ENCODE measurements at places on chromosomes 1 and 21.

DNA sequence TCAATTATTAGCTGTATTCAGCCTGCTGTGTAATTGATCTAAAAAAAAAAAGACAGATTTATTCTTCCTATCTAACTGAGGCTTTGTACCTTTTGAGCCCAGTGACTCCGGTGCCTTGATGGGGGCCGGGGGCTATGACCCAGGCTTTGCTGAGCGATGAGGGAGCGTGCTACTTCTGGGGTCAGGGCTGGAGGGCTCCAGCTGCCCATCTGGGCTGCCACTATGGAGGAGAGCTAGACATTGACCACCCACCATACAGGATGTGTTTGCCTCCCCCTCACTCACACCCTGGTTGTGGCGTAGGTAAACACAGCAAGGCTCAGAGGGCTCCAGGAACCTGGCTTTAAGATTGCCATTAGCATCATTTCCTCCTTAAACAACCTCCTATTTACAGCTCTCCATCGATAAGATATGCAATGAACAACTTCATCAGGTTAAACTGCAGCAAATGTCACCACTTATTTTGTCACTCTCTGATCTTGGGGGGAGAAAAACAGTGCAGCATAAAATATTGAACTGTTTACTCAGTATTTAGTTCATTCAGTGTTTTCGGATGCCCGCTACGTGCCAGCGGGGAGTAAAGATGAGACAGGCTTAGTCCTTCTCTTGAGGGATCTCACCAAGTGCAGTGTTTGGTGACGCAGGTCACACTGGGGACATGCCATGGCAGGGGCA lies 231.6 kb downstream of the KIF26B start:
- no peak for DNase-seq

DNA sequence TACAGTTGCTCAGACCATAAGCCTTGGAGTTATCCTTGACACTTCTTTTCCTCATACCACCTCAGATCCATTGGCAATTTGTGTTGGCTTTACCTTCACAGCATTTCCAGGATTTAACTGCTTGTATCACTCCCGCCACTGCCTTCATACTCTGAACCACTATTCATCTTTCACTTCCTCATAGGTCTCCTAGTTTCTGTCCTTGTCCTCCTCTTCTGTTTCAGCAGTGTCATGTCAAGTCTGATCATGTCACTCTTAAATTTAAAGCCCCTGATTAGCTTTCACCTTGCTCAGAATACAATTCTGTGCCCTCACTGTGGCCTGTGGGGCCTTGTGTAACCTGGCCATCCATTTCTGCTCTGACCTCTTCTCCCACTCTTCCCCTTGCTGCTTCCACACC lies 34.7 kb upstream of the C1orf115 start:
- no peak for DNase-seq

DNA sequence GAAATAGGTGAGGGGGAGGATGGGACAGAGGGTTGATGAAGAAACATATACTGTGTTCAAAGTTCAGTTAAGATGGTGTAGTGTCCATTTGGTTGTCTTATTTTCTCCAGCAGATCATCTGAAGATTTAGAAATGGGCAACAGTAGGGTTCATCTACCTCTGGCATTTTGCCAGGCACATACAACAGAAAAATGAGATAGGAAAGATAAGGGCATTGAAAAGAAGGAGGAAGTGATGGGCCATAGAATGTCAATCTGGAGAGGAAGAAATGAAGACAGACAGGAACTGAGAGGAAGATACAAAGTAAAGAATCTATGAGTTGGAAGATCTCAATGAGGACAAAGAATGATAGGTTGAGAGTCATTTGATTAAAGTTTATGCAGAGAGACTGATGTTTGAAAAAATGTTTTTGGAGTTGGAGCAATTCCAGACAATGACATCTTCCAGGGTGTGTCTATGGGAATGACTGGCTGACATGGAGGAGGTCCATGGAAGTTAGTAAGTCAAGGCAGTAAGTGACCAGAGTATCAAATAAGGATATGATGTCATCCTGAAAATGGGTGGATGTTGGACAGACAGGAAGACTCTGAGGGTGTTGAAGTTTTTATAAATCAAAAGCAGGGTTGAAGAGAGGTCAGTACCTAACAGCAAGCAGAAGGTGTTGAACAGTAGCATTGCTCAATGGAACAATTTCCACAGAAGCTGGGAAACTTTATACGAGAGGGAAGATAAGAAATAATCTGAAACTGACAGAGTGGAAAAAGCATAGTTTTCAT lies 18.7 kb upstream of the CD55 start:
- no peak for DNase-seq

- DNase-seq: no peak
Observed at GRCh38 chr1:54135436-54136120, 17.2 kb downstream of the CDCP2 start.

- no peak for DNase-seq
Observed at GRCh38 chr1:98870959-98871903, 133.4 kb downstream of the PLPPR5 start.

GRCh38 chr1:208500375-208500774 lies 256.2 kb upstream of the PLXNA2 start:
- no peak for DNase-seq

- DNase-seq: no peak
Observed at GRCh38 chr1:156740237-156740740, 599 bp downstream of the MRPL24 start.

DNA sequence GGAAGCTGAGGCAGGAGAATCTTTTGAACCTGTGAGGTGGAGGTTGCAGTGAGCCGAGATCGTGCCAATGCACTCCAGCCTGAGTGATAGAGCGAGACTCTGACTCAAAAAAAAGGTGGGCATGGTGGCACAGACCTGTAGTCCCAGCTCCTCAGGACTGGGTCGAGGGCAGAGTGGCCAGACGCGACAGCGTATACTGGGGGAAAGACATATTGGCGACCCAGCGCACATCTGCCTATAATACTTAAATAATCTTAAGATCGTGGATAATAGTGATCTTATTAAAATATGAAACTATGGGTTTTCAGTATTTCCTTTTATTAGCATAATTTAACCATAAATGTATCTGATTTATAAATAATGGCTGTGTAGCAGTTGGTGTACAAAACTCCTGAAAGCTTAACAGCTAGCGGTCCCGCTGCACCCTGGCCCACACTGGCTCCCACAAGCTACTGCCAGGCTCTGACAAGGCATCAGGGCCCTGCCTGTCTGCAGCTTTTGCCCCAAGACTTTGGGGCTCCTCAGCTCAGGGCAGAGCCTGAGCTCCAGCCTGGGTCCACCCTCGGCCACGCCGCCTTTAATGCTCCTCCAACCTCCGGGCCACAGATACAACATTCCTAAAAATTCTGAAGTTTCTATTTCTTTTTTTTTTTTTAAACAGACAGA lies 2.7 kb upstream of the AURKAIP1 start:
- DNase-seq: no peak

GRCh38 chr1:42973799-42974198 lies 15.1 kb upstream of the SLC2A1 start:
- no peak for DNase-seq

DNA sequence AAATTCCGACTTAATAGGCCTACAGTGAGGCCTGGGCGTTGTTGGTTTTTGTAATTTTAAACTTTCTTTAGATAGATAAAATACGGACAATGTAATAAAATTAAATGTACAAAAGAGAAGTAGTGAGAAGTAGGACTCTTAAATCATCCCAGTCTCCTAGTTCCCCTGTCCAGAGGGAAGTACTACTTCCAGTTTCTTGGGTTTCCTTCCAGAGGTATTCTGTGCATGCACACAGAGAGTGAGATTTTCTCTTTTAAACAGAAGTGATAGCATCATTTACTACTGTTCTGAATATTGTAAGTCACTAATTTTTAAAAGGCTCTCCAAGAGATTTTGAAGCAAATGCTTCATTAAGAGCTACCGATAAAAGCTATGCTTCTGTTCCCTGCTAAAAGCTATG lies 7.2 kb upstream of the FNBP1L start:
- no peak for DNase-seq

DNA sequence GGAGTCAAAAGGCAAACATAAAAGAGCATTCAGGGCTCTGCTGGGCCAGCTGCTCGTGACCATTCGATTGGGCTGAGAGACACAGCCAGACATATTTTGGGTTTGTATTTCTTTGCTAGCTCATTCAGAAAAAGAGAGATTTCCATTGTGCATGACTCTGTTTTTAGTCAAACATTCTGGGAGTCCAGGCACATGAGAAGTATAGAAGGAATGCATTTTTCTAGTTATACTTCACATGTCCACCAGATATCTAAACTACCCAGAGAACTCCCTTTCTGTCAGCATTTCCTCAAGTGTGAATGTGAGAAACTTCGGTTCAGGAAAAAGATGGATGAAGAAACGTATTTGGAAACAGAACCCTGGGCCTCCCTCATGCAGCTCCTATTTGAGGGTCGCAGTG lies 6.3 kb upstream of the KCNE1 start:
- no peak for DNase-seq

- DNase-seq: no peak
Observed at GRCh38 chr1:4170548-4171340, 270.7 kb upstream of the C1orf174 start.

GRCh38 chr1:184629266-184629665 lies 125.4 kb downstream of the EDEM3 start:
- no peak for DNase-seq

GRCh38 chr21:42437786-42438185 lies 34.1 kb downstream of the UBASH3A start:
- no peak for DNase-seq

DNA sequence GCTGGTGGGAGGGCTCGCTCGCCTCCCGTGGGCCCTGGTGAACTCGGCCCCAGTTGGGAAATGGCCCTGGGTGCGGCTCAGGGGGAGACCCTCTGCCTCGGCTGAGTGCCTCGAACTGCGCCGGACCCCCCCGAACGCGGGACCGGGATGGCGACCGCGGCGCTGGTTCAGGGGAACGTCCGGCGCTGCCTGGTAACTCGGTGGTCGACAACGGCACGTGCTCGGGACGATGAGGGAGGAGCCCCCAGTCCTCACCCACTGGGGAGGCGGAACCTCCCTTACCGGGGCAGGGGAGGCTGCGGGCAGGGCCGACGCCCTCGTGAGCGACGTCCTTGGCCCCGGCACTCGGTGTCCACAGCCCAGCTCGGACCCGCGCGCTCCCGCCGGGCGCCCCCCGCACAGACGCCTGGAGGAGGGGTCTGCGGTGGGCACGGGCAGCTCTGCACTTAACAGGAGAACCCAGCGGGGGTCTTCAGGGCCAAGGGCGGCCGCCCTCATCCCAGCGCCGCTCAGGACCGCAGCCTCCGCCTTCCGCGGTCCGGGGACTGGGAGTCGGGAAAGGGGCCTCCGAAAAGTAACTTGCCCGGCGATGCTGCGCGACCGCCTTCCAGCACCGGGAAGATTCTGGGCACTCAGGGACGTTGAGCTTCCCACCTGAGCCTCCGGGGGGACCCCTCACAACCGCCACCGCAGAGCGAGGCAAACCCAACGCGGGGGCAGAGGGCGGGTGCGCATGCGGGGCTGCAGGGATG lies 1.7 kb downstream of the HES4 start:
- DNase-seq: no peak

- DNase-seq: no peak
Observed at GRCh38 chr1:25516686-25517085, 26.7 kb upstream of the LDLRAP1 start.

- DNase-seq: no peak
Observed at GRCh38 chr1:169902751-169903150, 9.1 kb upstream of the SCYL3 start.

DNA sequence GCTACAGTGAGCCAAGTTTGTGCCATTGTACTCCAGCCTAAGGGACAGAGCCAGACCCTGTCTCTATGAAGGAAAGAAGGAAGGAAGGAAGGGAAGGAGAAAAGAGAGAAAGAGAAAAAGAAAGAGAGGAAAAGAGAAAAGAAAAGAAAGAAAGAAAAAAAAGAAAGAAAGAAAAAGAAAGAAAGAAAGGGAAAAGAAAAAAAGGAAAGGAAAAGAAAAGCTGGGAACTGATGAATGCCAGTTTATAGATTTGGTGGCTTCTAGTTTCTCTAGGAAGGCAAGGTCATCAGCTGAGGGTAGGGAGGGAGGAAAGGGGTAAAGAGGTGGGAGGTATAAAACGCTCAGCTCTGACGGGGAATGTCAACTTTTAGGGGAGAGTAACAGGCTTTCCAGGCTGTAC lies 62.3 kb upstream of the AKT3 start:
- DNase-seq: no peak

DNA sequence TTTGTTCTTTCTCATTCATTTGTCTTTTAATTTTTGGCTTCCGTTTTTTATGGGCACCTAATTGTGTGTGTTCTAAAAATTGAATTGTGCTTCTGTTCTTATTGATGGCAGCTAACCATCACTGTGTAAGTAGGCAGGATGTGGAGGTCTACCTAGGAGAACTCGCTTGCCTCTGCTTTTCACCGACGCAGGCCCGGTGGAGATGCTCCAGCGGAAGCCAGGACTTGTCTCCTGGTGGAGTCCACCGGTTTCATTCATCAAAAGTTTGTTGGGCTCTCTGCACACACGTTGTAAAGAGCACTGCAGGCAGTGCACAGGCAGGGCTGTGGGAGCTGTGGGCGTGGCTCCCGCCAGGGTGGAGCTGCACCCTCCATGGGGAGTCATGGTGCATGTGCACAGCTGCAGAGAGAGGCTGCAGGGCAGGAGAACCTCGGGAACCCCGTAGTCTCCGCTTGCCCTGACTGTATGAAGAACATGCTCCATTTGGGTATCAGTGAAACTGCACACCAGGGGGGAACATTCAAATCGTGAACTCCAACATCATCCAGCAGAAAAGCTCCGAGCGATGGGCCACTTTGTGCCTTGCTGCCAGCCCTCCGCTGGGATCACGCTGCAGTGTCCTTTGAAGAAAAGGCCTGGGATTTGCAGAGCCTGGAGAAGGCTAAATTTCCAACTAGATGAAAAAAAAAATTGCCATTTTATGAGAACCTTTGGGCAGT lies 6.0 kb upstream of the C1orf174 start:
- no peak for DNase-seq

DNA sequence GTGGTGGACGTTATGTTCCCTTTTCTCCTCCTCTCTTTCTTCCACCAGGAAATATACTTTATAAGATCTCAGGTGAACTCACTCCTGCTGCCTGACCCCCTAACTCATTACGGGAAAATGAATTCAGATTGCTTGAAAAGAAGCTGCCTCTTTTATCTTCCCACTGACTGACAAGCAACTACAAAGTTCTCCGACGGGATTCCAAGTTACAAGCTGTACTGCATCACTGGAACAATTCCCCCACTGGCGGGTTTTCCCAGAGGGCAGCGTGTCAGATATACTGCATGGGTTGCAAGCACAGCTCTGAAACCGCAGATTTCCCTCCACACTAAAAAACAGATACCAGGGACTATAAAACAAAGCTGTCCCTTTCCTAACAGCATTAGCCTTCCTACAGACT lies 390.6 kb downstream of the KCTD3 start:
- no peak for DNase-seq

- no peak for DNase-seq
Observed at GRCh38 chr1:42003433-42003832, 84.7 kb upstream of the HIVEP3 start.

DNA sequence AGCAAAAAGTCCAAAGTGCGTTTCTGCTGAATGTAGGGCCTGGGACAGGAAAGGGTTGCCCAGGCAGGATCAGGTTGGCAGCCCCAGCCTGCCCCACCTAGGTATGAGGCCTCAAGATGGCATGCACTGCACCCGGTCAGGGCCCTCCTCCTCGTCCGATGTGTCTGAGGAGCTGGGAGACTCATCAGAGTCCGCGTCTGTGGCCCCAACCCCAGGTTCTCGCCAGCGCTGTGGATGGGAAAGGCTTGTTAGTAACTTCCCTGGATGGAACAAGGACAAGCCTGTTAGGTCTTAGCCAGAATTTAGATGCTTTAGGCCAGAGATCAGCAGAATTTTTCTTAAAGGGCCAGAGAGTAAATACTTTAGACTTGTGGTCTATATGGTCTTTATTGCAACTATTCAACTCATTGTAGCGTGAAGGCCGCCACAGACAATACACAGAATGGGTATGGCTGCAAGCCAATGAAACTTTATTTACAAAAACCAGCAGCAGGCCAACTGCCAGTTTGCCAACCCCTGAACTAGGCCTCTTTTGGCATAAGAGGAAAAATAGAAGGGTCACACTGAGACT lies 12.4 kb downstream of the PEA15 start:
- no peak for DNase-seq

Data from Panc1 (cell line).